ENCODE measurements at places on chromosomes 6 and 20.

DNA sequence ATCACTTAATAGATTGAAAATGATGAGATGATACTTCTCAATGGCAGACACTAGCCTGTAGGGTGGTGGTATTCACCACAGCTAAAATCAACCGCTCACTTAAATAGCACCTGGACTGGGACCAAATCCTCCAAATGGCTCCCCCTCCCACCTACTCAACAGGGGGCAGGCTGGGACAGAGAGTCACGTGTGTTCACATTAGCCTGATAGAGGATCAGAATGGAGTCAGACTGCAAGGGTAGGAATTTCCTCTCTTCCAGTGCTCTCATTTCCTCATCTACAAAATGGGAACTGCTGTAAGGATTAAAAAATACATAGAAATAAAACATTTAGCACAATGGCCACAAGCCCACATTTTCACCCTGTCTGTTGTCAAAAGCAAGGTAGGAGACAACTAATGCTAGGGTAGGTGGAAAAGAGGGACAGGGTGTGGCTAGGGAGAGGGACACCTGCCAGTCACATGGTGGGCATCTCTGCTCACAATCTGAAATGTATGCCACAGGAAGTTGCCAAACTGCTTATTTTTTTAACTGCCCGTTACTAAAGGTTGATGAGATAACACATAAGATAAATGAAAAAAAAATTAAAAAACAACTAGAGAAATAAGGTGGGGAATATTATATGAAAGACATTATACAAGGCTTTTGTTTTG is 55.3 kb downstream of the BACH2 start:
- no peak for DNase-seq

DNA sequence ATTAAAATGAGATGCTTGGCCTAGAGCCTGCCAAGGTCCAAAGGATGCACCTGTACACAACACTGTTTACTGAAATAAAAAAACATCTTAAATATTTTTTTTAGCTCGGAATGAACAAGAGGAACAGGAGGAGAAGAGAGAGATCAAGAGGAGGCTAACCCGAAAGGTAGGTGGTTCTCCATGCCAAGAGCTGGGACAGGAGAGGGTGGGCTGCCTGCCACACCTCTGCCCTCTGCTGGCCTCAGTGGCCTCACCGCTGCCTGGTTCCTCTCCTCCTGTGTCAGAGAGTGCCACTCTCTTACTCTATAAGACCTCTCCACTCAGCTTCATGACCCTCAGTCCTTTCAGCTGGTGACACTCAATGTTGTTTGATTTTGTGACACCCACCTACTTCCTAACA is 50.2 kb downstream of the TBC1D7 start:
- no peak for DNase-seq

DNA sequence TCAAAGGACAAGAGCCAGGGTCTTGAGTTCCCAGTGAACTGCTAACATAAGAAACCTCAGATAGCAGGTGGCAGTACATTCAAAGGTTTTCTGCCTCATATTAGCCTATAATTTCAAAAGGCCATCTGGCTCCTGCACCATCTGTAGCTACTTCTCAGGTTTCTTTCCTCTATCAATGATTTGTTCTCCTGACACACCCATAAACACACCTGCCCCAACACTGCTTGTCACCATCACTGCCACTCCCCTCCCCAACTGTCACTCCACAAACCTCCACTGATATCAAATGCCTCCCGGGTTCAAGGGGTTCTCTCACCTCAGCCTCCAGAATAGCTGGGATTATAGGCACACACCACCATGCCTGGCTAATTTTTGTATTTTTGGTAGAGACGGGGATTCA is 152.7 kb upstream of the SLC22A16 start:
- DNase-seq, result no peak

GRCh38 chr6:107192830-107193229 is 77.5 kb upstream of the BEND3 start:
- DNase-seq, result no peak

DNA sequence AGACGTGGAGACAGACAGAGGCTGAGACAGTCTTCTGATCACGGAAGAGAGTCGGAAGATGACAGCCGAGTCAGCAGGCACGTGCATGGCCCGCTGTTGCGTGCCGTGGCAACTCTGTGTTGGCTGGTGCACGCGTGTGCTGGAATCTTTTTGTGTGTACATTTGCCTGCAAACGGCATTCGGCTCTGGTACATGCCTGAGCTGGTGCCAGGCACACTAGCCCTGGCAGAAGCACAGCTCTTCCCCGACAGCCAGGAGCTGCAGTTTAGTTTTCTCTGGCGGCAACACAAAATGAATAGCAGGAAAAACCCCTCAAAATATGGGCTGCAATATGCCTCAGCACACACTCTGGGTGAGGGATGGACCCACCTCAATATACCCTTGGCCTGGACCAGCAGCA is 769 bp upstream of the PDYN start:
- DNase-seq, result no peak

DNA sequence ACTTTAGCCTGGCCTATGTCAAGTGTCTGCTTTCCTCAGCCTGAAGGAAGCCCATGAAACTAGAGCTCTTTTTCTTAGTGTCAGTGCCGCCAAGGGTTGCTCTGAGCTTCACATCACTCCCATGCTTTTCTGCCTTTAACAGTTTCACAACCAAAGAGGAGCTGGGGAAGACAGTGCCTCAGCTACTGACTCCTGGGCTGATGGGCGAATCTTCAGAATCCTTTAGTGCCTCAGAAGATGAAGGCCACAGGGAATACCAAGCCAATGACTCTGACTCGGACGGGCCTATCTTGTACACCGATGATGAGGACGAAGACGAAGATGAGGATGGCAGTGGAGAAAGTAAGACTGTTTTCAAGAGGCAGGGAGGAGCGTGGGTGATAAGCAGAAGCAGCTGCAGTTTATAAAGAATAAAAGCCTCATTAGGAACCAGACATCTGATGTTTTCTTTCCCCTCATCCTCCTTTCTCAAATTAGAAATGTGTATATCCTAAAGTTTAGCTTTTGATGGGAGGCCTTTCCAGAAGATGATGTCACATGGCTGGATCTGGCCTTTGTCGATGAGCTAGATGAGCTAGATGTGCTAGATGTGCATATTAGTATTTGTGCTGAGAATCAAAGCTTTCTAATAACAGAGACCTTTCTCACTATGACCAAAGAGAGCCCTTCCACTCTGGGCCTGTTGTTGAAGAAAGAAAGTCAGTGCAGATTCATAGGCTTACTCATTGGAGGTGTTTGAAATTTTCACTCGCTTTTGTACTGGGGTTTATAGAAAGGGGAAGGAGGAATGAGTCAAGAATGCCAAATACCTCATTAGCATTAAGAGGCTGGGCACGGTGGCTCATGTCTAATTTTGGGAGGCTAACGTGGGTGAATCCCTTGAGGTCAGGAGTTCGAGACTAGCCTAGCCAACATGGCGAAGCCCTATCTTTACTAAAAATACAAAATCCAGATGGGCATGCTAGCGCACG is 70.7 kb upstream of the LTV1 start:
- DNase-seq, result no peak

Data from caudate nucleus (tissue), 63 donors.